ENCODE measurements at places on chromosomes 1 and 21.

DNA sequence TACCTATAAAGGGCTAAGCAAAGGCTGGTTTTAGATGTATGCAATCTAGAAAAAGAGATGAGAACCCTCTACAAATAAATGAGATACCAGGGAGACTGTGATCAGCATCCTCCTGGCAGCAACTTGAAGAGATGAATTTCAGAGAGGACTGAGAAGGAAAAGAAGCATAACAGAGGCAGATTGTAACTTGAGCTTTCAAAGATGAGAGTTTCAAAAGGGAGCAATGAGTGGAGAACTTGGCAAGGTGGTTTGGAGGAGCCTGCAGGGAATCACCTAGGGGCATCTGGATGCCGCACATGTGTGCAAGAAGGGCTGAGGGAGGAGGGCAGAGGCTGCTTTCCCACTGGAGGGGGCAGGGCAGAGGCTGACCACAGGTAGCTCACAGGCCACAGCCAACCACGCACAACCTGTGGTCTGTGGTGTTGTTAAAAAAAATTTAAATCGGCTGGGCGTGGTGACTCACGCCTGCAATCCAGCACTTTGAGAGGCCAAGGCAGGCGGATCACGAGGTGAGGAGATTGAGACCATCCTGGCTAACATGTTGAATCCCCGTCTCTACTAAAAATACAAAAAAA lies 50.2 kb downstream of the PCNX2 start:
- DNase-seq, result no peak

DNA sequence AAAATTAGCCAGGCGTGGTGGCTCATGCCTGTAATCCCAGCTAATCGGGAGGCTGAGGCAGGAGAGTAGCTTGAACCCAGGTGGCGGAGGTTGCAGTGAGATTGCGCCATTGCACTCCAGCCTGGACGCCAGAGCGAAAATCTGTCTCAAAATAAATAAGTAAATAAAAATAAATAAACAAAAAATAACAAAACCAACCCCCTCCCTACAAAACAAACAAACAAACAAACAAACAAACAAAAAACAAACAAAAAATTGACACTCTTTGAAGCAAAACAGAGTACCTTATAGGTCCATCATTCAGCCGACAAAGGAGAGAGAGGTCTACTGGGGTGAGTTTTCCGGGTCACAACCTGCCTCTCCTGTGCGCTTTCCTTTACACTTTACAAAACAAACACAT lies 5.4 kb upstream of the KDF1 start:
- no peak for DNase-seq

DNA sequence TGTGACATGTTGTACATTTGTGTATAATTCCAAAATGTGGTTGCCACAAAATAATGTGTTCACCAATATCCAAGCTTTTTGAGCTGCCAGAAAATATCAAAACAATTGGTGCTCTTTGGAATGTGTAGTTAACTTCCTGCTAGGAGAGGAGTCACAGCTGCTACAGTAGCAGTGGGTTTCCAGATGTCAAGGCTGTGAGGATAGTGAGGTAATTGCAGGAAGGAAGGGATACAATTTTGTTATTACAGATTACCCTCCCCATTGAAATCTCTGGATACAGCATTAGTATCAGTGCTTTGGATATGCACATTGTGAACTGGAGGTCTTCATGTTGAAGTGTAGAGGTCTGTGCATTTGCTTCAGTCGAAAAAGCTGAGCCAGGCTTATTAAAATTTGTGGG lies 253.2 kb downstream of the PTPRC start:
- no peak for DNase-seq

GRCh38 chr1:25803368-25803767 lies 3.4 kb downstream of the SELENON start:
- no peak for DNase-seq

- no peak for DNase-seq
These were observed 532.5 kb downstream of the NCAM2 start for GRCh38 chr21:21530680-21531079.

DNA sequence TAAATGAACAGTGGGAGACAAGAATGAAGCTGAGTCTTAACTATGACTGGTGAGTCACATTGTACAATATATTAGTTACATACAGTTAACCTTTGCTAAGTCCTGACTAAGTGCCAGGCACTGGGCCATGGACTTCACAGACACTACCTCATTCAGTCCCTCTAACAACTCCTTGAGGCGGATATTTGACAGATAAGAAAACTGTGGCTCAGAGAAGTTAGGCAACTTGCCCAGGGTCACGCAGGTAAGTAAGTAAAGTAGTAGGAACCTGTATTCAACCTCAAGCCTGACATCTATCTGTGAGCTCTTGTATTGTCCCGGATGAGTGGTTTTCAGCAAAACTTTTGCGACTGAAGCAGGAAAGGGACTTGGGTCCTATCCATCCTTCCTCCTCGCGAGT lies 62.1 kb downstream of the GNG12 start:
- no peak for DNase-seq

DNA sequence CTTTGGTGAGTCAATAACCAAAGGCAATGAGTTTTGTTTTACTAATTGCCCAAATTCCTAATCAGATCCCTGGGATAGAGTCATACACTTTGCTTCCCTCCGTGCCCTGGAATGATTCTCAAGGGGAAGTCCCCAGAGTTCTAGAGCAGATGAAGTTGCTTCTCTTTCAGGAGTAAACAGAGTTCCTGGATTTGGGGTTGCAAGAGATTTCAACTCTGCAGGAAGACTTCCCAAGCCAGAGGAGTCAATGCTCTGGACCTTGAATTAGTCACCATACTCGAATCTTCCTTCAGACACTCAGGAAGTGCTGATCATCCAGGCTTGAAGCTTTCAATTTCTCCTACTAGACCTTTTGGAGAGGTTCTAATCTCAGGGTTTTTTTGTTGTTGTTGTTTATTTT lies 39.6 kb downstream of the FCER1A start:
- no peak for DNase-seq

DNA sequence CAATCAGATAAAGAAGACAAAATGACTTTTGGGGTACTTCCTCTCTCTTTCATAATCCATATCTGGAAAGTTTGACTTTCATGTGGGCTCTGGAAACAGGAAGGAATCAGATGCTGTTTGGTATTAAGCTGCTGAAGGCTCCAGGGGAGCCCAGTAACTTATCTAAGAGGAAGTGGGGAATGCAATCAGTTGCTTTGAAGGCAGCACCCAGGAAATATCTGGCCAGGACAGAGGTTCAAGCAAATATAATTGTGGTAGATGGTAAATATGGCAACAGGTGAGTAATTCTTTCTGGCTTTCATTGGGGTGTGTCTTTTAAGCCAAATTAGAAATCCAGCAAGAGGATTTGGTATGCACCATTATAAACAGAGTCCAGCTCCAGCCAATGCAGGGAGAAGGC lies 44.4 kb downstream of the COLGALT2 start:
- DNase-seq, result no peak

Data from stimulated activated CD8-positive, alpha-beta memory T cell treated with anti-CD3 and anti-CD28 coated beads, Interleukin-4, amount 100 ng/mL, for 24 hours (primary cell).